Right atrium auricular region (tissue), 2 donors: ENCODE measurements at places on chromosomes 6 and 20.

DNA sequence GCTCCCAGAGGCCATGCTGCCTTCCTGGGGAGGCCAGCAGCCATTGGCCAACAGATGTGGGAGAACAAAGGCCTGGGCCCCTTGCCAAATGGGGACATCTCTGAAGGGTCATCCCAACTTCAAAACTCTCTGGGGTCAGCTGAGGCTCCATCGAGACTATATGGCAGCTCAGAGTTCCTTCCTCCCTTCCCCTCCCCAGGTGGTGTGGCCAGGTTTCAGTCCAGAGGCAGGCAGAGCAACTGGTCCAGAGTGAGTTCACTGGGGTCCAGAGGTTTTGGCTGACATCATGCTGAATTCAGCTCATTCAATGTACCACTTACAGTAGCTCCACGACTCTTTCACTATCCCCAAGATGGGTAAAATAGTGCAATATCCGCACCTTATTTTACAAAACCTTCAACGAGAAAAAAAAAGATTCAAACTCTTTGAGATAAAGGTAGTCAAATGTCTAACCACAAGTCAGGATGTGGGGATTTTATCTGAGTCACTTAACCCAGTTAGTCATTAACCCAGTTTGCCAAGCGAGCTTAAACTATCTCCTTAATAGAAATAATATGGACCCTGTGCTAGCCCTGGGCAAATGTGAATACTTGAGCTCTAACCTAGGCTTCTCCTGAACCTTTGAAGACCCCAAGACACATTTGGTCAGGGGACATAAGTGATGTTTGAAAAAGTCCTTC is 108.4 kb upstream of the PLEKHG1 start:
- no peak for DNase-seq

GRCh38 chr6:17278289-17279063 is 2.7 kb upstream of the RBM24 start:
- DNase-seq, result no peak

- no peak for DNase-seq
These were observed 49.7 kb upstream of the BHLHE23 start for GRCh38 chr20:63056236-63057170.

DNA sequence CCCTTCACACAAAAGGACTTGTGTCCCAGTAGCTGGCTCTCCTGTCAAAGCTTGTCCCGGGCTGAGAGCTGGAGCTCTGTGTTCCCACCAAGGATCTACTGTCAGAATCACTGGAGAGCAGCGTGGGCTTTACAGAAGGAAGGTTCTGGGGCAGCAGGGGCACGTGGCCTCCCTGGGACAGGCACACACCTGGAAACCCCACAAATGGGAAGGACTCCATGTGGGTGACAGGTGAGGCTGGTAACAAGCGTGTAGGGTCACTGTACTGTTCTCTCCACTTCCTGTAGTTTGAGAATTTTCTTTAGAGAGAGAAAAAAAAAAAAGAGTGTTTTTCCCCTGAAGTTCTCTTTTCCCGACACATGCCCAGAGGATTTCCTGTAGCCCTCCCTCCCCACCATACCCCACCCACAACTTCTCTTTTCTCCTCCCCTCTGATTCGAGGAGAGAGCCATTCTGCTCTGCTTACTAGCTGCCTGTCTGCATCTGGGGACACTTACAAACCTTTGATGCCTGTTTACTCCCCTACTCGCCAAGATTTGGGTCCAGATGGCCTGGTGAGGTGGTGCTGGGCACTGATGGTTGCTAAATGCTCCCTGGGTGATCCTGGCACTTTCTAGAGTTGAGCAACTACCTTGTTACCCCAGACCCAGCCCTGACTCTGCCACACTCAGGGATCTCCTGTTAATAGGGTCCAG is 84.1 kb upstream of the SIRPA start:
- peak; percentile 58 for DNase-seq

- DNase-seq, result no peak
These were observed 443.9 kb downstream of the CDKAL1 start for GRCh38 chr6:20978151-20978614.

DNA sequence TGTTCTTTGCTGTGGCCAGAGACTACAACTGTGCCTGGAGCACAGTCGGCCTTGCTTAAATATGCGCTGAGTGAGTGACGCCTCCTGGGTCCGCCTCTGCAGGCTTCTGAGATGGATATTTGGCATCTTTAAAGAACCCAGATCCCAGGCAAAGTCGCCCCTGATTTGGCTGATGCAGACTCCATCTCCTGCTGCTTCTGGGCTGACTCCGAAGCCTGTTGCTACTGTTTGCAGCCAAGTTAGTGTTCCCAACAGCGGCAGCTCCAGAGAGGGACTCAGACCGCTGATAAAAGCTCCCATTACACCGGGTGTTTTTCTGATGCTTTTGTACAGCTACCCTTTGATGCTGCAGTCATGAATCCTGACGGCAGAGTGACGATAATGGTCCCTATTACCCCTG is 83.0 kb upstream of the SULF2 start:
- no peak for DNase-seq

DNA sequence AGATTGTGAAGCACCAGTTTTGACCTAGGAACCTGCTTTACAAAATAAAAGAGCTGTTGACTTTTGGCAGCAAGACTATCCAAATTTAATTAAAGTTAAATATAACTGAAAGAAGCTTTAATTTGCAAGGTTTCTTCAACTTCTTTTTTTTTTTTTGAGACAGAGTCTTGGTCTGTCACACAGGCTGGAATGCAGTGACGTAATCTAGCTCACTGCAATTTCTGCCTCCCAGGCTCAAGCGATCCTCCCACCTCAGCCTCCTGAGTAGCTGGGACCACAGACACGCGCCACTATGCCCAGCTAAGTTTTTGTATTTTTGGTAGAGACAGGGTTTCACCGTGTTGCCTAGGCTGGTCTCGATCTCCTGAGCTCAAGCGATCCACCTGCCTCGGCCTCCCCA is 13.7 kb upstream of the CSE1L start:
- DNase-seq, result no peak

DNA sequence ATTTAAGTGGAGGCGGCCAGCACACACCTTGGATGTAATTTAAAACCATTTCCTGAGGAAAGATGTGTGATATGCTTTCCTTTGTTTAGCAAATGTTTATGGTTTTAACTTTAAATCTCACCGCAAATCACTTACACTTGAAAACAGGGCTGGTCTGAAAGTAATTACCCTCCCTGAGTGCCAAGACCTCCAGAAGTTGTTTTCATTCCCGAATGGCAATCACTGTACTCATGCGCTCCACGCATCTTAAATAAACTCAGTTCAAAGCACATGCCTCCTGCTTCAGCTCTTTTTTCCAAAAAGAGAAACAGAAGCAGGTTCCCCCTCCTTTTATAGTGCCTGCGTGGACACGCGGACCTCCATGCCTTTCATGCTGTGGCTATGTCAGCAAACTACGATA is 224.0 kb downstream of the SMOC2 start:
- no peak for DNase-seq

GRCh38 chr20:13158369-13158768 is 62.7 kb upstream of the ISM1 start:
- DNase-seq, result no peak

- no peak for DNase-seq
These were observed 14.4 kb downstream of the DACT2 start for GRCh38 chr6:168305096-168305749.
